Vagina (tissue), 2 donors: ENCODE measurements at places on chromosomes 16 and 17.

- DNase-seq, result no peak
These were observed 8.9 kb upstream of the TMEM220 start for GRCh38 chr17:10738521-10739258.

GRCh38 chr17:48611213-48611612 is 396 bp upstream of the HOXB7 start:
- no peak for DNase-seq

- DNase-seq, result no peak
These were observed 19.2 kb downstream of the GPT2 start for GRCh38 chr16:46903255-46903905.

DNA sequence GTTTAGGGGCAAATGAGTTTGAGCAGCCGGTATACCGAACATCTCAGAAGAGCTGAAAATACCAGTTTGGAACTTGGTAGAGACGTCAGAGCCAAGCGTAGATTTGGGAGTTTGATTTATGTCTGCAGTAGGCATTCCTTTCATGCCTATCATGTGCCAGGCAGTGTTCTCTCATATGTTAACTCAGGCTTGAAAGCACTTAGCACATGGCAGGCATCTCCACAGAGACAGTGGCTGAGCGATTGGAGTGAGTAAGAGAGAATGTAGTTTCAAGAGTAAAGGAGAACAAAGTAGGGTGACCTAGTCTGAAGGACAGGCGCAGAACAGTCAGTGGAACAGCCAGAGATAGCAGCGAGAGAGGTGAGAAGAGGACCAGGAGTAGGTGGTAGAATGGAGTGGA is 207.0 kb downstream of the FTO start:
- DNase-seq, result no peak

GRCh38 chr16:50555269-50555875 is 7.2 kb downstream of the NKD1 start:
- no peak for DNase-seq

DNA sequence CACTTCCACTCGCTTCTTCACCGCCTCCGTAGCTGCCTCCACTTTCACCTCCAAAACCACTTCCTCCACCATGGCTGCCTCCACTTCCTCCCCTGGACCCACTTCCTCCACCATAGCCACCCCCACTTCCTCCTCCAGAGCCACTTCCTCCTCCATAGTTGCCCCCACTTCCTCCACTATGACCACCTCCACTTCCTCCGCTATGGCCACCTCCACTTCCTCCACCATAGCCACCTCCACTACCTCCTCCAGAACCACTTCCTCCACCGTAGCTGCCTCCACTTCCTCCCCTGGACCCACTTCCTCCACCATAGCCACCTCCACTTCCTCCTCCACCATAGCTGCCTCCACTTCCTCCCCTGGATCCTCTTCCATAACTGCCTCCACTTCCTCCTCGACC is 4.5 kb downstream of the KRT9 start:
- DNase-seq, result no peak

- no peak for DNase-seq
These were observed 19.5 kb upstream of the GSE1 start for GRCh38 chr16:85593494-85594221.

GRCh38 chr17:36911001-36911400 is 26.3 kb upstream of the LHX1 start:
- DNase-seq, result no peak

GRCh38 chr17:68578236-68578635 is 22.9 kb downstream of the FAM20A start:
- DNase-seq, result no peak

GRCh38 chr17:75266316-75267152 is 4.5 kb downstream of the MIF4GD start:
- no peak for DNase-seq

GRCh38 chr17:48795444-48796162 is 21.4 kb downstream of the TTLL6 start:
- no peak for DNase-seq

- no peak for DNase-seq
These were observed 5.5 kb upstream of the PIEZO1 start for GRCh38 chr16:88790312-88791211.

DNA sequence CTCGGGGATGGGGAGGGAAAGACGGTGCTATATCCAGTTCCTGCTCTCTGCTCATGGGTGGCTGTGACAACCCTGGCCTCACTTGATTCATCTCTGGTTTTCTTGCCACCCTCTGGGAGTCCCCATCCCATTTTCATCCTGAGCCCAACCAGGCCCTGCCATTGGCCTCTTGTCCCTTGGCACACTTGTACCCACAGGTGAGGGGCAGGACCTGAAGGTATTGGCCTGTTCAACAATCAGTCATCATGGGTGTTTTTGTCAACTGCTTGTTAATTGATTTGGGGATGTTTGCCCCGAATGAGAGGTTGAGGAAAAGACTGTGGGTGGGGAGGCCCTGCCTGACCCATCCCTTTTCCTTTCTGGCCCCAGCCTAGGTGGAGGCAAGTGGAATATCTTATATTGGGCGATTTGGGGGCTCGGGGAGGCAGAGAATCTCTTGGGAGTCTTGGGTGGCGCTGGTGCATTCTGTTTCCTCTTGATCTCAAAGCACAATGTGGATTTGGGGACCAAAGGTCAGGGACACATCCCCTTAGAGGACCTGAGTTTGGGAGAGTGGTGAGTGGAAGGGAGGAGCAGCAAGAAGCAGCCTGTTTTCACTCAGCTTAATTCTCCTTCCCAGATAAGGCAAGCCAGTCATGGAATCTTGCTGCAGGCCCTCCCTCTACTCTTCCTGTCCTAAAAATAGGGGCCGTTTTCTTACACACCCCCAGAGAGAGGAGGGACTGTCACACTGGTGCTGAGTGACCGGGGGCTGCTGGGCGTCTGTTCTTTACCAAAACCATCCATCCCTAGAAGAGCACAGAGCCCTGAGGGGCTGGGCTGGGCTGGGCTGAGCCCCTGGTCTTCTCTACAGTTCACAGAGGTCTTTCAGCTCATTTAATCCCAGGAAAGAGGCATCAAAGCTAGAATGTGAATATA is 4.8 kb upstream of the LASP1NB start:
- no peak for DNase-seq

- no peak for DNase-seq
These were observed 9.1 kb downstream of the SLX4 start for GRCh38 chr16:3602320-3602653.

- DNase-seq, result no peak
These were observed 37.4 kb upstream of the COQ7 start for GRCh38 chr16:19029980-19030379.

DNA sequence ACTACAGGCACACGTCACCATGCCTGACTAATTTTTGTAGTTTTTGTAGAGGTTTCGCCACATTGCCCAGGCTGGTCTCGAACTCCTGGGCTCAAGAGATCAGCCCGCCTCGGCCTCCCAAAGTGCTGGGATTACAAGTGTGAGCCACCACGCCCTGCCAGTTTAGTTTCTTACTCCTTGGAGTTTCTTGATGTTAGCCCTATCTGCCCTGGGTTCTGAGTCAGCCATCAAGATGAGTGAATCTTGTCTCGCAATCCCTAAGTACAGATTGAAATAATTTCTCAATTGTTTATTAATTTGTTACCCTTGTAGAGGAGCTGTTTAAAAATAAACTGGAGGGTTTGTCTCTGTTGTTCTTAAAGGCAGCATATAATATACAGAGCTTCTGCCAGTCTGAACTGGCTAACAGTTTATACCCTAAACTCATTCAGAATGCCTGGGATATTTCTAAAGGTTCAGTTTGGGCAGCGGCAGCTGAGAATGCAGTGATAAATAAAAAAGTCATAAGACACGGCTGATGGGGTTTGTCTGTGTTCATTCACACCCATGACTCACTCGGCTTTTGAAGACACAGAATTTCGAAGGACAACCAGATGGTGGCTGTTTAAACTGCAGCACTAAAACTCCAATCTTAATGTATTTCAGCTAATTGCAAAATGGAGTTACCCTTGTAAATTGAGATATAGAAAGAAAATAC is 39.6 kb downstream of the GPRC5B start:
- no peak for DNase-seq

DNA sequence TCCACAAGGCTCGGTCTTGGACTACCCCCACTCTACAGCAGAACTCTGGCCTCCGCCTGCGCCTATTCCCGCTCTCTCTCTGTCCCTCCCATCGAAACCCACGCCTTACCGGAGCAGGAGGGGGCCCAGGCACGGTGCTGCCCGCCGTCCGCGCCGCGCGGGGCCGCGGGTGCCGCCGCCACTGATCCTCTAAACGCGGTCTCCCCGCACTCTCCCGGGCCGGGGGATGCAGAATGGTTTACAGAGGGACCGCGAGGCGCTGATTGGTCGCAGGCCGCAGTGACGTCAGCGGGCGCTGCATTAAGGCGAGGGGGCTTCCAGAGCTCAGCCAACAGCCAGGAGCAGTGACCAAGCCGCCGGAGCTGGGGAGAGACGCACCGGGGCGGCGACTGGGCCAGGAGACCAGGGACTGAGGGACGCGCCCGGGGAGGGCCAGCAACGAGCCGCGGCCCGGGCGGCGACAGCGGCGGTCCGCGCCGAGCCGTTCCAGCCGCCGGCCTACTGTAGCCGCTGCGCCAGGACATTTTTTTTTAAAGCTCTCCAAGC is 747 bp upstream of the LHX1 start:
- DNase-seq, result no peak

DNA sequence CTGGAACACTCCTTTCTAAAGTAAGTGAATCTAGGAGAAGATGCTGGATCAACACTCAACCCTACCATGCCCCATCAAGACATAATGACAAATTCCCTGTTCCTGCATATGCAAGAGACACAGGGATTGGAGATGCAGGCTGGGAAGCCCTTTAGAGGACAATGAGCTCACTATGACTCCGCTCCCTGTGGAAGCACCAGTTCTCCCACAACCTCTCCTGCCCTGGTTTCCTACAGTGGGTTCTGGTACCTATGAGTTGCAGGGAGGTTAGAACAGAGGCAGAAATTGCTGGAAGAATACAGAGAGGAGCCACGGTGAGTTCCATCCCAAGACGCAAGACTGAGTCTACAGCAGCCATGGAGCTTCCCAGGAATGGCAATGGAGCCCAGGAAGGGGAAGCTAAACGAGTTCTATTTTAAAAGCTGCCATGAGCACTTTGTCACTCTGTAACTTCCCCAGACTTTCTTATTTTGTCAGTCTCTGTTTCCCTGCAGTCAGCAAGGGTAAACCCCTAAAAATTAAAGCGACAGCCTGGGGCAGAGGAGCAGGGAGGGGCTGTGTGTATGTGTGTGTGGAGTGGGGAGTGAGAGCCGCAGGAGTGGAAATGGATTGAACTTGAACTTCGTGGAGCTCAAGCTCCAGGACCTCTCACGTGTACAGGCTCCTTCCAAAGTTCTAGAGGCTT is 42.3 kb upstream of the PIK3R6 start:
- no peak for DNase-seq

DNA sequence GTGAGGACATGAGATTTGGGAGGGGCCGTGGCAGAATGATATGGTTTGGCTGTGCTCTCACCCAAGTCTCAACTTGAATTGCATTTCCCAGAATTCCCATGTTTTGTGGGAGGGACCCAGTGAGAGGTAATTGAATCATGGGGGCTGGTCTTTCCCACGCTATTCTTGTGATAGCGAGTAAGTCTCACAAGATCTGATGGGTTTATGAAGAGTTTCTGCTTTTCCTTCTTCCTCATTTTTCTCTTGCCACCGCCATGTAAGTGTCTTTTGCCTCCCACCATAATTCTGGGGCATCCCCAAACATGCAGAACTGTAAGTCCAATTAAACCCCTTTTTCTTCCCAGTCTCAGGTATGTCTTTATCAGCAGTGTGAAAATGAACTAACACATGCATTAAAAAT is 40.6 kb downstream of the CCT6B start:
- DNase-seq, result no peak

DNA sequence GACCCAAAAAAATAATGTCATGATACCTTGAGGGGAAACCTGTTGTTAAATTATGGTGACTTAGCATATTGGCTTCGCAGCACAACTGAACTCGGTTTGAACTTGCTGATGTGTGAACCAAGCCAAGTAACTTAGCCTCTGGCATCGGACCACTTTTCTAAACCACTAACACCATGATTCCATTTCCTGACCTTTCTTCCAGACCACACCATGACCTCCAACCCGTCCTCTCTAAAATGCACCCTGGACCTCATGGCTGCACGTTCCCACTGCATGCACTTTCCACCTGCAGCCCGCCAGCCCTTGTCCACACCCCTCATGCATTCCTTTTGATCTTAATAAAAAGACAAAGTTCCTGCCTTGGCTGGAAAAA is 29.3 kb downstream of the DYNLRB2 start:
- DNase-seq, result no peak

- no peak for DNase-seq
These were observed 36.0 kb downstream of the PGS1 start for GRCh38 chr17:78414178-78415162.

DNA sequence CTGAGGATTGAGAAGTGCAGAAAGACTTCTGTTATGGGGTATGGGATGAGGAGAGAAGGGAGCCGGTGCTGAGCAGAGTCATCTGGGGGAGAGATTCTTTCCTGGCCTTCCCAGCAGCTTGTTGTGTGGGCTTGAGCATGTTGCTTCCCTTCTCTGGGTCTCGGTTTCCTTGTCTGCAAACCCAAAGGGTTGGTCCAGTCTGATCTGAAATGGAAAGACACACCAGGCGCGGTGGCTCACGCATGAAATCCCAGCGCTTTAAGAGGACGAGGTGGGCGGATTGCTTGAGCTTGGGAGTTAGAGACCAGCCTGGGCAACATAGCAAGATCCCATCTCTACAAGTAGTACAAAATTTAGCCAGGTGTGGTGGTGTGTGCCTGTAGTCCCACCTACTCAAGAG is 6.0 kb downstream of the SOCS3 start:
- DNase-seq, result no peak

DNA sequence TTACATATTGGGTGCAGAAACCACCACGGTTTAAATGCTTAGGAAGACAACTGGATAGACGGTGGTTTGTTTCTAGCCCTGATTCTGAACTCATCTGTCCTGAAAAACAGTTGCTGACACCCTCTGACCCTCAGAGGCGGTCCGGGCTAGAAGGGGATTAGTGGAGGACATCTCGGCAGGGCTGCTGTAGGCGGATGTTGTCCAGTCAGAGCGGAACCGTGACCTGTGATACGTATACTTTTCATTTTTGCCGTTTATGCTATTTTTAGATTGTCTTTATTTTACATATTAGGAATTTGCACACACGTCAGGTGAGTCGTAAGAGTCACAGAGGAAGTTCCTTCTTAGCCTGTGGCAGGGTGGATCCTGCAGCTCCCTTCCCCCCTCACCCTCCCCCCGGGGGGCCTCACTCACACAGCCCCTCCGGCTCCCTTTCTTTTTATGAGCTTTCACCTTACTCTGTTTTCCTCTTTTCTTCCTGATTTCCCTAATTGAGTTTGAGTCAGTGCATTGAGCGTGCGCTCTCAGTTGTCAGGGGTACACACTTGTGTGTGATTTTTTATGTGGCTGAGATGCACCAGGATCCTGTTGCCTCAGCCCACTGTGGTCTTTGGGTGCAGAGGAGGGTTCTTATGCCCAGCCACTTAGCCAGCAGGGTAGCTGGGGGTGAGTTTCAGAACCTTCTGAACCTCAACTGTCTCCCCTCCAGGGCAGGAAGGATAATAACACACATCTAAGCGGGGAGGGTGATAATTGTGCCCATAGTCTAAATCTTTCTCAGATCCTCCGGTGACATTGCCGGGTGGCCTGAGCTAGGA is 211.1 kb upstream of the CHMP6 start:
- DNase-seq, result no peak
